ENCODE measurements at places on chromosomes 7 and 10.

DNA sequence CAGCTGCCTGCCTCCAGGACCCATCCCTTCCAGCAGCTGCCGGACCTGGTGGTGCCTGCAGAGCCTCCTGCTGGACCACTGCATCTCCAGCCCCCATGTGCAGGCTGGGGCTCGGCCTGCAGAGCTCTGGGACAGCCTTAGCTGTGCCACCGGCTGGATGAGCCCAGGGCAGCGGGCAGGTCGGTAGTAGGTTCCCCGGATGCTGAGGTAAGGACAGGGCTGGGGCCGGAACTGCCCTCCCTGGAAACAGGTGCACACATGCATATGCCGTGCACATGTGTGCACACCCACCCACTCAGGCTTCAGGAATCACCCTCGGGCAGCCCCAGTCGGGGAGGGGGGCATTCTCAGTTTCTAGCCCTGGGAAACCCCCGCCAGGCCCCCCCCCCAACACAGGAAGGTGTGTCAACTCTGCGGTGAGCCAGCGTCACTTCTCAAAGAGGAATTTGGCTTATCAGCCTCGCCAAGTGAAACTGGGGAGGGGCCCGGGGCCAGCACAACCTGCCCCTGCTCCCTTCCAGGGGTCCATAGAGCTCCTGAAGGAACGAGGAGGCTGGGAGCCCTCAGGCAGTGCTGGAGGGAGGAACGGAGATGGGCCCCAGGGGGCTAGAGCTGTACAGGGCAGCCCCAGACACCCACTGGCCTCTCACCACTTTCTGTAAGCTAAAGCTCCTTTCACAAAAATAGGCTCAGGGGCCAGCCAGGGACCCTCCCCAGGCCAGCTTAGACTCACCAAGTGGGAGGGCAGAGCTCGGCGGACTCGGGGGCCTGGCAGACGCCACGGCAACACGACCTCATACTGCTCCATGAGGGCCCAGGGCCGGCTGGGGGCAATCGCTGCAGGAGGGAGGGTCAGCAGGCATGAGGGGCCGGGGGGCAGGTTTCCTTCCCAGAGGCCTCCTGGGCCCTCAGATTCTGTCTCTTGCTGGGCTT is 1.7 kb downstream of the ADAM8 start:
- peak; percentile 76 for DNase-seq

DNA sequence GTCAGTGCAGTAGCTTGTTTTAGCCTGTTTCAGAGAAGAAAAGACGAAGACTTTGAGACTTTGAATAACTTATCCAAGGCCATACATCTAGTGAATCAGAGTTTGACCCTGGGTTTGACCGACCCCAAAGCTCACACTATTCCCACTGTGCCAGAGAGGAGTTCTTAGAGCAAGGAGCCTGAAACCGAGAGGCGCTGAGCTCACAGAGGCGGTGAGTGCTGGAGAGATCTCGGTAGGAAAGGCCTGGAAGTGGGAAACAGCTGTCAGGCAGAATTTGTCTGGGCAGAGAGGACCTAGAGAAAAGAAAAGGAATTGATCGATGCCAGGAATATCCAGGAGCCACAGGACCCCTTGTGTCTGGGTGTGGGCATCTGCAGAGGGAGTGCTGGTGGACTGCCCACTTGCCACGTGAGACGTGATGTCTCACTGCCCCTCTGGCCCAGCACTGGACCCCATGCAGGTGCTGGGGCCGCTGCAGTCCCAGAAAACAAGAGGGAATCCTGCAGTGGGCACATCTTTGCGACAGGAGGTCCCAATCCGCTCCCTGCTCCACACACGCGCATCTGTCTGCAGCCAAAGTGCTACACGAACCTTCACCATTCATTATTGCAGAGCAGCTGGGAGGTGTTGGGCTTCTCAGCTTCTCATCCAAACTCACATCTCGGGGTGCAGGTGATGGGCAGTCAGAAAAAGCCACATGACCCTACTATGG is 6.2 kb downstream of the CALML3 start:
- no peak for DNase-seq

- DNase-seq, result no peak
Observed at GRCh38 chr10:90788968-90789367, 68.9 kb downstream of the HTR7 start.

DNA sequence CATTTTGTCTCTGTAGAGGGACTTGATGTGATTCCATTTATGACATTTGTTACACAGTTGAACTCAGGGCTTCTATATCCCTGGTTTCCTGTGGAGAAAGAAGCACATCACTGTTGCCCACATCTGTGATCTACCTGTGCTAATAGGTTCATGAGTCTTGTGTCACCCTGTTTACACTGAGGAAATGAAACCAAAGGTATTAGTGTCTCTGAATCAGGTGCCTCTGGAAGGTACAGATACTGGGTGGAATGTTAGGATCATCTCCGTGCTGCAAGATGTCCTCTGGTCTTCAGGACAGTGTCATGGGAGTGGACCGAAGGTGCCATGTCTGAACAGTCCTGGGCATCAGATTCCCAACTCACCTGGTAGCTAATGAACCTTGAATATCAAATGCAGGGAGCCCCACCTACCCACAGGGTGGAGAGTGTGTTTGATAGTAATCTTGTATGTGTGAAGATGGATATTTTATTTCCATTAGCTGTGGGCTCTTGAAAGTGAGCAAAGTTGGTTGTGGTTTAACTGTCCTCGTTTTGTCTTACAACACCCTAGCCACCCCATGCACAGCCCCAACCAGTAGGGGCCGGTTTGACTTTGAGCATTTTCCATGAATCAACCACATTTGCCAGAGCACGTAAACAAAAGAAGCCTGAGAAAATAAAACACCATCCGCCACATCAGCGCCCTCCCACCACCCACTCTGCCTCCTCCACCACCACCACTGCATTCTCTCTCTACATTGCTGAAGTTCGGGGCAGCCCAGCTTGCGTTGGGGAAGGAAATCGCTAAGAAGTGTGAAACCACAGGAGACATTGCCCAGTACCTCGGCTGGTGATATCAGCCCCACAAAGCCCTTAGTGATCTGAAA is 40.7 kb downstream of the TARP start:
- DNase-seq, result peak; percentile 5

DNA sequence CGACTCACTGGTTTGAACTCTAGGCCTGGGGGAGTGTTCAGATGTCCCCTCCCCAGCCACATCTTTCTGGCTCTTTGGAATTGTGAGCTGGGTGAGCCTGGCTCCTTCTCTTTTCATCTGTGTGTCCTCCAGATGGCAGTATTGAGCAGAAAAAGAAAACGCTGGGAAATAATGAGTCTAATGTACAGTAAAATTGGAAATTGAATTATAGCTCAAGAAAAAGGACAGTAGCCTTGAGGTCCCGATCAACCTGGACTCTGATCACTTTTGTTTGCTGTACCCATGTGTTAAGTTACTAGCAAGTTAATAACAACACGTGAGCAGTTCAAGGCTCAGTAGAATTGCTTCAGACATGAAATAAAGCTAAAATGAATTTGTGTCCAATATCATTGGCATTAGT is 77.9 kb downstream of the SNX10 start:
- peak; percentile 4 for DNase-seq

DNA sequence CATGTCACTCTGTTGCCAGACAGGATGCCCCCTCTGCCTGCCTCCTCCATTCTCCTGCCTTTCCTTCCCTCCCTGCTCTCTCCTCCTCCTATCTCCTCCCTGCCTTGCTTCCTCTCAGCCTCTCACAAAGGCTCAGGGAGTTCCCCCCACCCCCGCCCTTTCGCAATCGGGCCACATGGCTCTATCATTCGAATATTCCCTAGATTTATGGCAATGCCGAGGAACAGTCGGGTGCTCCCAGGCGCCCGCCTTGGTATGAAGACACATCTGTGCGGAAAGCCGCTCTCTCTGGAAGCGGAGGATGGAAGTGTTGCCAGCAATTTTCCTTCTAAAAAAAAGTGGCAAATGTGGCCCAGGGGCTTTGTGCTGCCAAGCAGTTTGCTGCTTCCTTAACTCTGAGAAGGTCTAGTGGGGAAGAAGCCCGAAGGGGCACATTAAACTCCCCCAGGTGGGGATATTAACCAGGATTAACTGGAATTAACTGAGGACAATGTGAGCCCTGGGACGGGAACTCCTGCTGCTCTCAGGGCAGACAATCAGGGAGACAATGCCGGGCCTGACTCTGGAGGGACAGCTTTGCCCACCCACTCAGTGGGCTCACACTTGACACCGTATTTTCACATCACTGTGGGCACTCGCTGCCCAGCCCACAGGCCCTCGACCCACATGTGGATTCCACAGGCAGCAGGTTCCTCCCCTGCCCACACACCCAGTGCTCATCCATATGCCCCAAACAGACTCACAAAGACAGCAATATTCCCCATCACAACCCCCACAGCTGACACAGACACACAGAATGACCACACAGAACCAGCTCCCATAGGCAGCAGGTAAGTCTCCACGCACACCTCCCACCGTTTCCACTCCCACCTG is 88.4 kb upstream of the SMNDC1 start:
- no peak for DNase-seq

DNA sequence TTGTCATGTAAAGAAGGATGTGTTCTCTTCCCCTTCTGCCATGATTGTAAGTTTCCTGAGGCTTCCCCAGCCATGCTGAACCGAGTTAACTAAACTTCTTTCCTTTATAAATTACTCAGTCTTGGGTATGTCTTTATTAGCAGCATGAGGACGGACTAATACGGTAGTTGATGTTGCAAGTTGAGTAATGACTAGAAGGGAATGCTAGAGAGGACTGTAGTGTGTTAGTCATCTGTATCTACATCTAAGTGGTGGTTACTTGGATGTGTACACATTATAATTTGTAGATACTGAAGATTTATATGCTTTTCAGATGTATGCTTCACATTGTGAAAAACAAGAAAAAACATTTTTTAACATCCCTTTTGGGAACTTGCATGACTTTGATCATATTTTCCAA is 244.6 kb downstream of the POLR1F start:
- DNase-seq, result no peak

DNA sequence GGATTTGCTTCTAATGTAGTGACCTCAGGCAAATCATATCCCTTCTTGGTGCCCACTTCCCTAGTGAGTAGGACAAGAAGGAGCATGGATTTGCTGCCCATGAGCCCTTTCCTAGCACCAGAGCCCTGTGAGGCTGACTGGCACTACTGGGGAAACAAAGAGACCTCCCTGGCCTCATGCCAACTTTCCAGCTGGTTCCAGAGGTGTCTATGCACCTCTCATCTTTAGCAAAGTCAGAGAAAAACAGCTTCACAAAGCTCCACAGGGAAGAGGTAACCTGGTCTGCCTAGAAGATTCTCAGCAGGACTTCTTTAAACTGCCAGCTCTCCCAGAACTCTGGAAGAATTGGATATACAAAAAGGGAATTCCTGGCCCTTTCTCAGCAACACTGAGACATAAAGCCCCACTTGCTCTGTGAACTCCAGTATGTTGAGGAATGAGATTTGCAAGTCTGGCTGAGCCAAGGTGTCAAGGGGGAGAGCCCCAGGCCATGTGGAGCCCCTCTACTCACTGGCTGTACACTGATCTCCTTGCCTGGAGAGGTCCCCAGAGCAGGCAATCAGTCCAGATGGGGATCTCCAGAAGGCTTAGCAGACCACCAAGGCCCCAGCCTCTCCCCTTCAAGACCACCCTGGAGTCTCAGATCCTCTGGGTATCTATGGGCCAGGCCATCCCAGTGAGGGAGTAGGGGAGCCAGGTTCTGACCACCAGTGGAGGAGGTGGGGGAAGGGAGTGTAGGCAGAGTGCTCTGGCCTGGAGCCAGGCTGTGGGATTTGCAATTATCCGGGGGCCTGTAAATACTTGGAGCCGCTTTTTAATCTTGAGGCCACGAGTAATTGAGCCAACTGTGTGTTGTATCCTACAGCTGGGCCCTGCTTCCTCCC is 24.4 kb upstream of the RBM20 start:
- no peak for DNase-seq

- DNase-seq, result no peak
Observed at GRCh38 chr7:131508754-131509486, 47.5 kb downstream of the PODXL start.

DNA sequence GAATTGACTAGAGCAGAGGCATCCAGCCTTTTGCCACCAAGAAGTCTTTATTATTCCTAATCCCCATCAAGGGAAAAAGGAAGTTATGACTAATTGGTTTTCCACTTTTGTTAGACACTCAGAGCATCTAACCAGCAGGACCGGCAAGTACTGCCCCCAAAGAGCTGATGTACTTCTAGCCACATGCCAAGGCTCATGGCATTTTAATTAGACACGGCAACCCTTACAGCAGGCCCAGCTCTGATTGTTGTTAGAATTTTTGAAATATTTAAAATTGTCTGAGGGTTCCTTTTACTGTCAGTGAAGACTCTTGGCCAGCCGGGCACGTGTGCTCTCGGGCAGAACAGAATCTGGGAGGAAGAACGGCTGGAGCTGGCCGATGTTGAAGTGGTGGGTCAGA is 114.8 kb downstream of the SPAG6 start:
- no peak for DNase-seq

DNA sequence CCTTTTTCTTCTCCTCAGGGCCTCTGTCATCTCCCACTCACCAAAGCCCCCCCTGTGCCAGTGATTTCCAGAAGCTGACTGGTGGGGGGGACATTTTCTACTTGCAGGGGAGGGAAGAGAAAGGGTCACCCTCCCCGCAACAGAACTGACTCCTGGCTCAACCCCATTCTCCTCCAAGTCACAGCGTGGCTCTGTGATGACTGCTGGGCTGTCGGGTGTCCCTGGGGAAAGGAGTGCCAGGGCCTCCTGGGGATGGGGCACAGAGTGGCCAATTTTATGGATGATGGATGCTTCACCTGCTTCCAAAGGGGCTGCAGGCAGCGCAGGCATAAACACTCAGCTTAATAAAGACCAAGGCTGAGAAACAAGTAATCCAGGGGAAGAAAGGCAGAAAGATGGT is 523.0 kb downstream of the PTPRN2 start:
- DNase-seq, result no peak

GRCh38 chr10:114499630-114500190 is 95.4 kb upstream of the AFAP1L2 start:
- DNase-seq, result no peak

GRCh38 chr10:100939763-100940344 is 27.1 kb downstream of the SLF2 start:
- no peak for DNase-seq

- DNase-seq, result no peak
Observed at GRCh38 chr10:113498997-113499396, 53.9 kb upstream of the HABP2 start.

DNA sequence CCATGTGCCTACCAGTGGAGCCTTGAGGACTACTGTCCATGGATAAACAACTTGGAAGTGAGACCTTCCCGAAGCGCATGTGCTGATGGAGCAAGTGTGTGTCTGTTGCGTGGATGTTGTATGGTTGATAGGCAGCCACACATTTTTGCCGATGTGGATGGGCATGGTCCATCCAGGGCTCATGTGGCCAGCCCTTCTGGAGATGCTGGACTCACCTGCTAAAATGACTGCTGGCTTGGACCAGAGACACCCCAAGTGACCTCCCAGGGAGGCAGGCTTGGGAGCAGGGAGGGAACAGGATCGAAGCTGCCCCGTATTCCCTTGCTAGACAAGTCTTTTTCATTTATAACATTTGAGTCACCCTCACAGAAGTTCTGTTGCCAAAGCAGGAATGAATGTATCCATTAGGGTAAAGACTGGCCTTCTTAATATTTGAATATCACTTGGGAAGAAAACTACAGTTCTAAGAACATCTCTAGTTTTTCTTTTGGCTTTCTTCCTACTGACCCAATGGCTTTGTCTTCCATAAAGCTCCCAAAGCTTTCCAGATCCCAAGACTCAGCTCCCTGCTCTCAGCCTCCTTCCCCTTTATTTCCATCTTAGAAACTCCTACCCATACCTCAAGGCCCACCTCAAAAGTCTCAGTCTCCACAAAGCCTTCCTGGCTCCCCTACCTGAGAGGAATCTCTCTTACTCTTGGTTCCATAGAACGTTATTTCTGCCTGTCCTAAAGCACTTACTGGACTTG is 3.0 kb downstream of the PTPRE start:
- no peak for DNase-seq
